CD8-positive, alpha-beta memory T cell (primary cell): ENCODE measurements at places on chromosomes 5 and 9.
A peak's percentile ranks its signal among the peaks of the same experiment; 100 is the strongest.

GRCh38 chr5:76960004-76960625, 7.3 kb downstream of the CRHBP start:
- no peak overlapping the region for H3K27ac ChIP-seq
- DNase-seq, result no peak
- H3K4me1 ChIP-seq, result no peaks in the 10 kb centered on the region
- no peak overlapping the region for H3K4me3 ChIP-seq
- no peaks in the 10 kb centered on the region for H3K36me3 ChIP-seq

GRCh38 chr5:867300-867870, 16.6 kb upstream of the ZDHHC11 start:
- H3K36me3 ChIP-seq, result peaks cover 42% of the 10 kb centered on the region
- no peaks in the 10 kb centered on the region for H3K4me1 ChIP-seq
- no peak overlapping the region for H3K27ac ChIP-seq
- DNase-seq, result no peak
- H3K27me3 ChIP-seq, result no peaks in the 10 kb centered on the region

- H3K27me3 ChIP-seq, result no peaks in the 10 kb centered on the region
- H3K4me3 ChIP-seq, result no peak overlapping the region
- no peak overlapping the region for H3K27ac ChIP-seq
- no peaks in the 10 kb centered on the region for H3K4me1 ChIP-seq
These were observed 79.3 kb downstream of the TLE1 start for GRCh38 chr9:81609782-81610739.

DNA sequence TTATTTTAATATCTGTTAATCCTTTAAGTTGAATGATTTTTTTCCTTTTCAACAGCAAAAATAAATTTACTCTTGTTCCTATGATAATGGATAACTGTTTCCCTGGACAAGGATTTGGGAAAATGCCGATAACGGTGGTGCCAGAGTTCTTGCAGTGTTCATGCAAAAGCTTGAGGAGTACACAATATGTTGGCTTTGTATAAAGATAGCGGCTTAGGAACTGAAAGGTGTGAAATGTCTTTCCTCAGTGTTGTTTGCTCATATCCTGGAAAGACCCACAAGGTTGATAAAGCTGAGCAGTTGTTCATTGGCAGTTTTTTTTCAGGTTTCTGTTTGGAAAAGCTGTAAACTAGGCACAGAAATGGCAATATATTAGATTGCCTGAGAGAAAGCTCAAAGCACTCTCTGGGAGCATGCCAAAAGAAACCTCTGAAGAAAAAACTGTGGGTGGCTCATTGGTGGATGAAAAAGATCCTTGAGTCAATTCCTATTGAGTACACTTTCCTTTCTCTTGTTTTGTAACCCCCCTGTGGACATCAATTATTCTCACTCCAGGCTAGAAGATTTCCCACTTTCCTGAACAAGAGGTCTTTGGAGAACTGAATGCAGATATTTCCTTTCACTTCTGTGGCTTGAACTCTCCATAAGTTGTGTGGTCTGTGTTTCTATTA, 117.2 kb upstream of the RGMB start:
- no peaks in the 10 kb centered on the region for H3K27me3 ChIP-seq
- no peak for DNase-seq
- no peaks in the 10 kb centered on the region for H3K36me3 ChIP-seq
- no peak overlapping the region for H3K27ac ChIP-seq
- H3K4me3 ChIP-seq, result no peak overlapping the region

DNA sequence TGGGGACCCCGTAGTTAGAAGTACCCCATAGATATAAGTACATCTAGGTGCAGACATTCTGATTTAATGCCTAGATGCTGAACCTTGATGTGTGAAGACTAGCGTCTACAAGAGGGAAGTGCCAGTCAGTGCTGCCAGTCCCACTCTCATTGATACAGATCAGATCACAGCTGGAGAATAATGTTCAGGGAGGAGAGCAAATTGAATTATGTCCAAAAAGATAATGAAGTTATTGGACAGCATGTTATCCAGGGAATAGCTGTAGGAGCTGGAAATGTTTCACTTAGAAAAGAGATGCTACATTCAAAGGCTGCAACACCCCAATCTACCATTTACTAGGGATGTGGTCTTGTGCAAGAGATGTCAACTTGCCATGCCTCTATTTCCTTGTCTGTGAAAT, 15.9 kb upstream of the RNF183 start:
- no peak overlapping the region for H3K4me3 ChIP-seq
- no peaks in the 10 kb centered on the region for H3K27me3 ChIP-seq
- no peak overlapping the region for H3K27ac ChIP-seq
- no peaks in the 10 kb centered on the region for H3K36me3 ChIP-seq

- no peak for DNase-seq
- no peaks in the 10 kb centered on the region for H3K27me3 ChIP-seq
These were observed 802.4 kb upstream of the ACO1 start for GRCh38 chr9:31582071-31582470.

- H3K4me3 ChIP-seq, result no peak overlapping the region
- H3K27me3 ChIP-seq, result no peaks in the 10 kb centered on the region
- H3K36me3 ChIP-seq, result no peaks in the 10 kb centered on the region
- H3K27ac ChIP-seq, result no peak overlapping the region
- no peak for DNase-seq
These were observed 1.7 kb upstream of the ALDH1A1 start for GRCh38 chr9:72954431-72955125.

GRCh38 chr5:1726956-1727355, 72.7 kb downstream of the MRPL36 start:
- no peak overlapping the region for H3K27ac ChIP-seq
- H3K27me3 ChIP-seq, result no peaks in the 10 kb centered on the region
- H3K4me1 ChIP-seq, result no peaks in the 10 kb centered on the region
- peak; percentile 20 for DNase-seq

GRCh38 chr9:132531710-132532570, 50.5 kb upstream of the BARHL1 start:
- DNase-seq, result no peak
- H3K4me3 ChIP-seq, result no peak overlapping the region
- H3K27ac ChIP-seq, result no peak overlapping the region
- no peaks in the 10 kb centered on the region for H3K4me1 ChIP-seq

- H3K27ac ChIP-seq, result no peak overlapping the region
- no peaks in the 10 kb centered on the region for H3K4me1 ChIP-seq
- H3K27me3 ChIP-seq, result no peaks in the 10 kb centered on the region
- H3K4me3 ChIP-seq, result no peak overlapping the region
These were observed 163.7 kb downstream of the ALDH1A1 start for GRCh38 chr9:72788966-72789735.

GRCh38 chr9:96486386-96487028, 36.5 kb downstream of the HABP4 start:
- peaks cover 4% of the 10 kb centered on the region for H3K36me3 ChIP-seq
- H3K4me1 ChIP-seq, result no peaks in the 10 kb centered on the region
- no peak overlapping the region for H3K27ac ChIP-seq
- H3K27me3 ChIP-seq, result no peaks in the 10 kb centered on the region
- H3K4me3 ChIP-seq, result no peak overlapping the region

DNA sequence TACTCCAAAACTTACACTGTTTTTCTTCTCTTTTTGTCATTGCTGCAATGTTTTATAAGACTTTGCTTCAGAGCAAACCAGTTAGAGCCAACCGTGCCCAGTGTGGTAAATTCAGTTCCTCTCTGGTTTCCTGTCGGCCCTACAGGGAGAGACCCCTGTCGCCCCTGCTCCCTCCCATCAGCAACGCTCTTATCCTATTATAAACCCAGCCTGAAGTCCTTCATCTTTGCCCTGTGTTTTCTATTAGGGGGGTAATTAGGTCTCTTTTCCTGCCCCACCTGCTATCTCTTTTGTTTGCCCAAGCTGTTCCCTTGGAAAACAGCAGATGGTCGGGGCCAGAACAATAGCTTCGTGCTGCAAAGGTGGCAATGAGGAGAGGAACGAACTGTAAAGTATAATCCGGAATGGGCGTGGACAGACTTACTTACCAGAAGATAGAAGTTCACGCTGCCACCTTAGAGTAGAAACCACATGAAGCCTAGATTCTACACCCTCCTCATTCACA, 21.4 kb upstream of the OTULINL start:
- DNase-seq, result no peak
- no peaks in the 10 kb centered on the region for H3K36me3 ChIP-seq
- peaks cover 18% of the 10 kb centered on the region for H3K4me1 ChIP-seq
- peak overlapping the region; percentile 32 for H3K4me3 ChIP-seq
- no peak overlapping the region for H3K27ac ChIP-seq
- H3K27me3 ChIP-seq, result no peaks in the 10 kb centered on the region

DNA sequence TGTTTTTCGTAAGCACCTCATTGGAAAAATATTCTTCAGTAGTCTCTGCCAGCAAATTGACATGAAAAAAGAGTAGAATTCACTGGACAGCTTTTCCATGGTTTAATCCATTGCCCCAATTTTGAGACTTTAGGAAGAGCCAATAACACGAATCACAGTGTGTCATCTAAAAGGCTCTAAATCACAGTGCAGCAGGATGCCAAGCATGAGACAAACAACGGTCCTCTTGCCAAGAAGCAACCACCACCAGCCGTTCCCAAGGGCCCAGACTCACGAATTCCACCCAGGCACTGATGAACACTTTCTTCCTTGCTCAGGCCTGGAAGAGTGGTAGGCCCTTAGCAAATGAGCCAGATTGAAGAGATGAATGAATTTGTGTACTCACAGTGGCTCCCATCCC, 18.3 kb upstream of the IRX4 start:
- no peak overlapping the region for H3K27ac ChIP-seq
- H3K4me3 ChIP-seq, result no peak overlapping the region
- no peak for DNase-seq
- H3K27me3 ChIP-seq, result no peaks in the 10 kb centered on the region

DNA sequence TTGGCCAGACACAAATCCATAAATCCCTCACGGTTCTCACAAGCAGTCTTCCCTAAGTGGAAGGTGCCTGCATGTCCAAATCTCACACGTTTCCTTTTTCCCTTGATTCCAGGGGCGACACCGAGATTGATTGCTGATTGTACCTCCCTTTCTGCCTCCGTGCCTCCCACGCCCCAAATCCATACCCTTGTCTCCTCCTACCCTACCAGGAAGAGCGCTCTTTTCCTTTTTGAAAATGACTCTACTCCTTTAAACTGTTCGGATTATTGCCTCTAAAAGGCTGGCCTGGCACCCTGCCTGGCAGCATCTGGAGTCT, 4.5 kb downstream of the STC2 start:
- no peak for DNase-seq
- no peak overlapping the region for H3K4me3 ChIP-seq
- peaks cover 9% of the 10 kb centered on the region for H3K27me3 ChIP-seq
- no peaks in the 10 kb centered on the region for H3K4me1 ChIP-seq
- no peaks in the 10 kb centered on the region for H3K36me3 ChIP-seq

DNA sequence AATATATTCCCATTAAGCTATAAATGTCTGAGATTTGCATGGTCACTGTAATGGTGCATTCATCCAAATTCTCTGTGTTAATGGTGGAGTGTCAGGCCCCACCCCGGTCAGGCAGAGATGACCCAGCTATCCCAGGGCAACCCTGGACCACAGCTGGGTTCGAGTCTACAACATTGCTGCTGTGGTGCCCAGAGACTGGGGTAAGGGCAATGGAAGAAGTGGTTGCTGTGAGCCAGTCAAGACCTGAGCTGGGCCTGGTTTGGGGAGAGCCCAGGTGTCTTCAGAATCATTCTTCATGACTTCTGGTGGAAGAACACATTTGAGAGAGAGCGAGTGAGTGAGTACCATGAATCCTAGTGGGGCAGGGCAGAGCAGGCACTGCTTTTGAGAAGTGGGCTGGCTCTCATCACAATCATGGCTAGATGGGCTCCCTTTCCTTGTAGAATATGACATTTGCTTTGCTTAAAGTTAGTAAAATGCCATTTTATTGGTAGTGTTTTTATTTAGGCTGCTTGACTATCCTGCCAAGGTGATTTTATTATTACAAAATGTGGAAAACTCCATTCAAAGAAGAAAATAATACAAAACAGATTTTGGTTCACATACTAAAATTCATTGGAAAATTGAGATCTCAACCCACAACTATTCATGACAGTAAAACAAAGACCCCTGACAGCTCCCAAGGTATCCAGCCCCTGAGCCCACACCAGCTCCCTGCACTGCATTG, 125.8 kb upstream of the SLC25A48 start:
- no peaks in the 10 kb centered on the region for H3K4me1 ChIP-seq
- H3K27me3 ChIP-seq, result no peaks in the 10 kb centered on the region
- no peak for DNase-seq
- H3K27ac ChIP-seq, result no peak overlapping the region
- H3K4me3 ChIP-seq, result no peak overlapping the region

GRCh38 chr5:64900618-64901017, 131.9 kb downstream of the CWC27 start:
- H3K27ac ChIP-seq, result no peak overlapping the region
- no peak overlapping the region for H3K4me3 ChIP-seq
- no peak for DNase-seq
- H3K36me3 ChIP-seq, result no peaks in the 10 kb centered on the region
- H3K4me1 ChIP-seq, result no peaks in the 10 kb centered on the region

GRCh38 chr5:35922468-35922867, 16.0 kb downstream of the CAPSL start:
- H3K4me1 ChIP-seq, result peaks cover 22% of the 10 kb centered on the region
- no peak overlapping the region for H3K27ac ChIP-seq
- H3K36me3 ChIP-seq, result no peaks in the 10 kb centered on the region
- H3K4me3 ChIP-seq, result no peak overlapping the region

GRCh38 chr9:11833056-11833455, 860.1 kb upstream of the TYRP1 start:
- DNase-seq, result no peak
- H3K36me3 ChIP-seq, result no peaks in the 10 kb centered on the region
- H3K27me3 ChIP-seq, result no peaks in the 10 kb centered on the region
- no peak overlapping the region for H3K27ac ChIP-seq
- H3K4me1 ChIP-seq, result no peaks in the 10 kb centered on the region

DNA sequence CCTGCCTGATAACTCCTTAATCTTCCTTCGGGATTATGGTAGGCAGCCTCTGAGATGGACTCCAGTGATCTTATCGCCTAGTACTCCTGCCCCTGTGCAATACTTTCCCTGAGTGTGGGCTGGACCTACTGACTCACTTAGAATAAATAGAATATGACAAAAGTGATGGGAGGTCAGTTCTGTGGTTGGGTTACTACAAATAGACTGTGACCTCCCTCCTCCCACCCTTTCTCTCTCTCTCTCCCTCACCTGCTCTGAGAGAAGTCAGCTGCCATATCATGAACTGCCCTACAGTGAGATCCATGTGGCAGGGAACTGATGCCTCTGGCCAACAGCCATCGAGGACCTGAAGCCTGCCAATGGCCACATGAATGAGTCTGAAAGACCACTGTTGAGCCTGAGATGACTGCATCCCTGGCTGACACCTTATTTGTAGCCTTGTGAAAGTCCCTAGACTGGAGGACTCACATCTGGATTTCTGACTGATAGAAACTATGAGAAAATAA, 31.7 kb downstream of the NRG2 start:
- no peak for DNase-seq
- no peak overlapping the region for H3K27ac ChIP-seq
- H3K4me3 ChIP-seq, result no peak overlapping the region
- H3K27me3 ChIP-seq, result peaks cover 4% of the 10 kb centered on the region
- no peaks in the 10 kb centered on the region for H3K36me3 ChIP-seq
- H3K4me1 ChIP-seq, result no peaks in the 10 kb centered on the region
